ENCODE measurements at places on chromosomes 1 and 21. TPM values are rescaled to one million over a fixed set of nuclear protein-coding genes. Genes with fewer than 3 reads are reported as not detected.

Gene OR2M3
- not detected for total RNA-seq

Gene SLC44A5
- 4.2 TPM for total RNA-seq

Gene CHODL
- 2.9 TPM for total RNA-seq

Gene NTRK1
- total RNA-seq, result 1.6 TPM

Gene EVA1C
- 0.68 TPM for total RNA-seq

Gene CELA3A
- not detected for total RNA-seq

Gene TSPEAR
- total RNA-seq, result 1.1 TPM

Gene RGS1
- not detected for total RNA-seq

Gene DNAJC6
- 33.9 TPM for total RNA-seq

Gene LORICRIN
- total RNA-seq, result not detected

Gene HES5
- total RNA-seq, result not detected

Gene PTGS2
- total RNA-seq, result 0.09 TPM

Gene ALX3
- total RNA-seq, result not detected

Gene KLHL17
- total RNA-seq, result 43.4 TPM

Gene NR5A2
- 0.61 TPM for total RNA-seq

Gene HSF2BP
- total RNA-seq, result 1.7 TPM

Gene TNFSF18
- not detected for total RNA-seq

Gene MIGA1
- 7.3 TPM for total RNA-seq

Gene BEST4
- 1.6 TPM for total RNA-seq

Gene COL11A1
- 27.5 TPM for total RNA-seq

Gene GUK1
- 113 TPM for total RNA-seq

Measured in endodermal cell (in vitro differentiated cells).